Esophagus mucosa (tissue), 1 donor: ENCODE measurements at places on chromosomes 7 and 10. TPM values are rescaled to one million over a fixed set of nuclear protein-coding genes. Genes with fewer than 3 reads are reported as not detected.

DNA sequence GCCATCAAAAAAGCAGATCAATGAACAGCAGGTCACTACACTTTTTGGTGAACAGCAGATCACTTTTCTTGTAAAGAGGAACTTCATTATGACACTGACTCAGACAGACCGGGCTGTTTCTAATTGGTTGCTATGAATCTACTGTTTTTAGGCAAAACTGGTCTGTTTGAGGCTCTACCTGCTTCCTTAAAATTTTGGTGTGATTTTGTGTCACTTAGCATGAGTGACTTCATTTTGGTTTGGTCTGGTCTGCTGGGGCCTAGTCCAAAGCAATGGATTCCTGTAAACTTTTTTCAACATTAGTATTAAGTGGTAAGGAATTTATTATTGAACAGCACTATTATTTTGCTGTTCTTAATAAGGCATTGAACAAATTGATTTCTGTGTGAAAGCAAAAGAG is 41.8 kb upstream of the C10orf71 start:
- no peak for ATAC-seq

GRCh38 chr7:5211730-5212482 is 21.9 kb downstream of the WIPI2 start:
- ATAC-seq = no peak

SFRP4 gene
- total RNA-seq = not detected

DNA sequence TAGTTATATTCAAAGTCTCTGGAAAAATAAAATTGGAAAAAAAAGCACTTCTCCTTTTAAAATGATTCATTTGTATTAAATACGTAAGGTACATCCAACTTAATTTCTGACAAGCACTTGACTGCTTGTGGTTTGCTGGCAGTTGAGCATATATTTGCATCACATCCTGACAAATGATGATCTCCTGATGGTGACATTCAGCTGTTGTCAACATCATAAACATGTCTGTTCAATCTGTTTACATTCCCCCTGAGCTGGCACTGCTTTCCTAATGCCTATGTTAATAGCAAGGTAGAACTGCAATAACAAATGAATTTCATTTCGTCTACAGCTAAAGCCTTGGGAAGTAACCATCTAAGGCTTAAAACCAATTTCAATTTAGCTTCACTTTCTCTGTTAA is 24.4 kb downstream of the TSPAN12 start:
- no peak for ATAC-seq

KCNMA1 gene
- total RNA-seq = 5.4 TPM

SLC26A3 gene
- total RNA-seq = 0.44 TPM

NEUROD6 gene
- total RNA-seq = not detected

- ATAC-seq = no peak
These were observed 52.9 kb downstream of the ZNF22 start for GRCh38 chr10:45053569-45054100.

SUV39H2 gene
- total RNA-seq = 8.8 TPM

VPS37D gene
- 0.32 TPM for total RNA-seq

DNA sequence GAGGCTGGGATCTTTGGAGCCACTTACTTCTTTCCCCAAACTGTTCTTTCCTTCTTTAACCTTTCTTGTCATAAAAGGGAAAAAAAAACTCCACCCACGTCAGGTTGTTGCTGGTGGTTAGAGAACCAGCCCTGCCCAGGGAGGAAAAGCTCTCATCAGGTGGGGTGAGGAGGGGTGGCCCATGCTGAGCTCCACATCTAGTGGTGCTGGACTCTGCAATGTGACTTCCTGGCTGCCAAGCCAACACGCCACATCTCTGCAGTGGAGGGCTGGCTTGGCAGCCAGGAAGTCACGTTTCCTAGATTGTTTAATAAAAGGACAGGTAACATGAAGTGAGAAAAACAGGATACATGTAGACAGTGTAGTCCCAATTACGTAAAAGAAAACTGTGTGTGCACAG is 37.4 kb downstream of the WIPF3 start:
- ATAC-seq = no peak

PPP1R3C gene
- total RNA-seq = 91.9 TPM

DNA sequence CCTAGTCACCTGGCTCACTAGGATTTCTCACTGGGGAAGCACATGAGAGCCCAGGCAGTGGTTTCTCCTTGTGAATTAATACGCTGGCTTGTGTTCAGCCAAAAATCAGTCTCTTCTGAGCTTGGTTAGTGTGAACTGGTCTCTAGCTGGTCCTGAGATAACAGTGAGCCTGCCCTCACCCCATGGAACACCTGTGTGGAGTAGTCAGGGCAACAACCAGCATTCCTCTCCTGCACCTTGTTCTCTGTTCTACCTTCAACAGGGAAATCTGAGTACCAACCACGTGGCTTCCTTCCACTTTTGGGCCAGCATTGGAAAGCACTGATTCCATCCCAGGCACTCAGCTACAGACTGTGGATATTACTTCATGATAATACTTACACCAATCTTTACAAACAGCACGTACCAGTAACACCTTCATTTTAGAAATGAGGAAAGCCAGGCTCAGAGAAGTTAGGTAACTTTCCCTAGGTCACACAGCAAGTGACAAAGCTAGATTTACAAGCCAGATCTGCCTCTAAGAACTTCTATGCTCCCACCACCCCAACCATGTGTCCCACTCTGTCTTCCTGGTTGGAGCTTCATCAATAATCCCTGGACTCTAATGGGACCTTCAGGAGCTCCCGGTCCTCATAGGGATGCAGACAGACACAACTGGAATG is 106.6 kb downstream of the GRID1 start:
- no peak for ATAC-seq

GRCh38 chr7:8365499-8366110 is 67.8 kb upstream of the NXPH1 start:
- ATAC-seq = no peak

DNA sequence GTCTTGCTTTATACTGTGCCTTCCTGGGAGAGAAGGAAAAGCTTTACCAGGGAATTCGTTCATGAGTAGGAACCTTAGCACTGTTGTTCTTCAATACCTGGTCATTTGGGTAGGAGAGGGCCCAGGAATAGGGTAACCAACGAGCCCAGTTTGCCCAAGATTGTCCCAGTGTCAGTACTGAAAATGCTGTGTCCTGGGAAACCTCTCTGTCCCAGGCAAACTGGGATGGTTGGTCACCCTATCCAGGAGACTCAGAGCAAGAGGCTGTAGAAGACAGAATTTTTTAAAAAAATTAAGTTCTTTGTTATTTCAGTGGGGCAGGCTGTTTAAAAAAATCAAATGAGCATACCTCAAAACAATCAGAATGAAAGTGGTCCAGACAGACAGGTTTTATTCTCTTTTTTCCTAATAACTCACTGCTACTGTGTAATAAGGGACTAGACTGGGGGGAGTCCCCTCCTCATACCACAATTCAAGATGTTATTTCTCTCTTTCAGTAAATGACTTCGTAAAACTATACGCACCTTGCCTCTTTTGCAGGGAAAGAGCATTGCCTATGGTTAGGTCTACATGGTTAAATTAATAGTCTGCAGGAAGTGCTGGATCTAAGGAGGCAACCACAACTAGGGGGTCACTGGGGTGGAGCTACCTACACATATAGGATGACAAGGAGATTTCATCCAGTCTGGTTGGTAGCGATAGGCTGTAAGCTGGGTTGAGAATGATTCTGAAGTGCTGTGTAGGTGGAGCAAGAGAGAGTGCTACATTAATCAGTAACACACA is 41.1 kb upstream of the FAM133B start:
- ATAC-seq = no peak

- ATAC-seq = no peak
These were observed 204.6 kb downstream of the GRID1 start for GRCh38 chr10:86162036-86162435.

PRXL2A gene
- 209 TPM for total RNA-seq

DNA sequence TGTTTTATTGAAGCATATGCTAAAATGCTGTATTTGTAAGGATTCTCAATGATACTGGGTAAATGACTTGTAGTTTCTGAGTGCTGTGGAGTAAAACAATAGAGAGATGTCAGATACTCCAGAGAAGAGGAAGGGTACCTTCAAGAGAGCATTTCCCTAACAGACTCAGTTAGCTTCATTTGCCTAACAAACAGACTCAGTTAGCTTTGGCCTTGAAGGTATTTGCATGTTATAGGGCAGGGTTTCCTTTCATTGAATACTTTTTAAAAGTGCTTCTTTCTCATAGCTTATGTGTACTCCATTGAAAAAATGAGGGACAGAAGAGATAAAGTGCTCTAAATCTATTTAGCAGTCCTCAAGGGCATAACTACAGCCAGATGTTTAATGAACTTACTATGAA is 101.8 kb downstream of the CHN2 start:
- no peak for ATAC-seq

- ATAC-seq = no peak
These were observed 4.9 kb upstream of the AKR1B1 start for GRCh38 chr7:134463751-134464150.

CTAGE8 gene
- total RNA-seq = 1.8 TPM

CPVL gene
- total RNA-seq = 5.0 TPM

EPO gene
- total RNA-seq = not detected

DNA sequence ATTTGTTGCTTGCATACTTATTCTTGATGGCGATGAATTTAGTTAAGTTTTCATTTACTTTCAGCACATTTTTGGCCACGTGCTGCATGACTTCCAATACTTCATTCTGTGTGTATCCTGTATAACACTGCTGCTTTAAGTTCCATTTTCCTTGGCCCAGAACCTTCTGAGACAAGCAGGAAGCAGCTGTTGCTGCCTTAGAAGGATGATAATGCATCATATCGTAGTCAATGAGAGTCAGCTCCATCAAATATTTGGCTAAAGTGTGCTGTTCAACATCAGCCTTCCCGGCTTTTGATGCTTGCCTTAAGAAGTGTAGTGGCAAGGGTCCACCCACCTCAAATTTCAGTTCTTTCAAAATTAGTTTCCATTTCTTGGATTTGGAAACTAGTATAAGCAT is 59.2 kb upstream of the GLCCI1 start:
- no peak for ATAC-seq
